ENCODE measurements at places on chromosomes 5 and 9.

DNA sequence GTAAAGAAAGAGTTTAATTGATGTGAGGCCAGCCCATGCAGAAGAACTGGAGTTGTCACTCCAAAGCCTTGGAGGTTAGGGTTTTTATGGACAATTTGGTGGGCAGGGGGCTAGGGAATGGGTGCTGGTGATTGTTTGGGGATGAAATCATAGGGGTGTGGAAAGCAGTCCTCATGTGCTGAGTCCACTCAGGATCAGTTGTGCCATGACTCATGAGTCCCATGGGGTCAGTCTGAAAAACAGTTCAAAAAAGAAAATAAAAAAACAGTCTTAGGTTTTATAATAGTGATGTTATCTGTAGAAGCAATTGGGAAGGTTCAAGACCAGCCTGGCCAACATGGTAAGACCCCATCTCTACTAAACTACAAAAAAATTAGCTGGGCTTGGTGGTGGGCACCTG lies 162.3 kb downstream of the KDM4C start:
- DNase-seq, result no peak

DNA sequence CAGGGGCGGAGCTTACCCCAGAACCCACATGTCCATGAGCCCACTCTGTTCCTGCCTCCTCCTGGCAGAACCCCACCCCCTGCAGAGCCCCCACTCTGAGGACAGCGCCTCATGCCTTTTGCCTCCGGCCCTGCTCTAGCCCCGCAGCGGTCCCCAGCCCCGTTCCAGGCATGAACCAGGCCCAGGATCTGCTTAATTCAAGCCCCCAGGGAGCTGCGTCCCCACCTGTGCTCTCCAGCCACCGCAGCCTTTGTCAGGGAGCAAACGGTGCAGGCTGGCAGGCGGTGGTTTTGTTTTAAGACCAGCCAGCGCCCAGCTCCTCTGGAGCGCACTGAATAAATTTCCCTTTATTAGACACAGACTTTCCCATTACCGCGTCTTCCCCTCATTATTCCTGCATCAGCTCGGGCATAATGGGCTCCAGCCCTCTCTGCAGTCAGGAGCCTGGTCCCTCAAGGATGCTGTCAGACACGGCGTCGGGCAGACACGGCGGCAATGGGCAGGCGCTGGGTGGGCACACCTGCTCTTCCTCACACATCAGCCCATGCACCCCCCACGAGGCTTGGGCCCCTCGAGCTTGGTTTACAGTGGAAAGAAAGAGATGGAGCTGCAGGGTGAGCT lies 137.6 kb downstream of the OLFM1 start:
- DNase-seq, result no peak

- DNase-seq, result no peak
Measured at GRCh38 chr5:110335361-110336066, 391.0 kb downstream of the TMEM232 start.

GRCh38 chr5:171330021-171330420 lies 21.0 kb downstream of the TLX3 start:
- no peak for DNase-seq

GRCh38 chr5:150077996-150078801 lies 8.2 kb downstream of the CSF1R start:
- no peak for DNase-seq

DNA sequence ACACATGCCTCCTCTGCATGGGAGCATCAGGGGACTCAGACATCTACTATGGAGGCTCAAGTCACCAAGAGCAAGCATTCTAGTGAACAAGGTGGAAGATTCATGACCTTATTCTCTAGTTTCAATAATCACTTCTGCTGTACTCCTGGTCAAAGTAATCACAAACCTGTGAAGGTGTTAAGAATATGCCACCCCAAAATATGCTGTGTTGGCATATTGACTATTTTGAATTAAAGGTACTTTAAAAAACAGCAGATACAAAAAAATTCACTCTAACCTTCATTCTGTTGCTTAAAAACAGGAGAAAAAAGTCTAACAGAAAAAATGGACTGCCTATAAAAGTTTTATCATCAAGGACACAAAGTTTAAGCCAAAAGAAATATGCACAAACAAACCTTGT lies 607.8 kb upstream of the TYRP1 start:
- DNase-seq, result no peak

GRCh38 chr5:65668696-65669095 lies 43.9 kb downstream of the SHLD3 start:
- no peak for DNase-seq

- DNase-seq, result no peak
Measured at GRCh38 chr9:121288673-121289025, 20.7 kb downstream of the GSN start.

DNA sequence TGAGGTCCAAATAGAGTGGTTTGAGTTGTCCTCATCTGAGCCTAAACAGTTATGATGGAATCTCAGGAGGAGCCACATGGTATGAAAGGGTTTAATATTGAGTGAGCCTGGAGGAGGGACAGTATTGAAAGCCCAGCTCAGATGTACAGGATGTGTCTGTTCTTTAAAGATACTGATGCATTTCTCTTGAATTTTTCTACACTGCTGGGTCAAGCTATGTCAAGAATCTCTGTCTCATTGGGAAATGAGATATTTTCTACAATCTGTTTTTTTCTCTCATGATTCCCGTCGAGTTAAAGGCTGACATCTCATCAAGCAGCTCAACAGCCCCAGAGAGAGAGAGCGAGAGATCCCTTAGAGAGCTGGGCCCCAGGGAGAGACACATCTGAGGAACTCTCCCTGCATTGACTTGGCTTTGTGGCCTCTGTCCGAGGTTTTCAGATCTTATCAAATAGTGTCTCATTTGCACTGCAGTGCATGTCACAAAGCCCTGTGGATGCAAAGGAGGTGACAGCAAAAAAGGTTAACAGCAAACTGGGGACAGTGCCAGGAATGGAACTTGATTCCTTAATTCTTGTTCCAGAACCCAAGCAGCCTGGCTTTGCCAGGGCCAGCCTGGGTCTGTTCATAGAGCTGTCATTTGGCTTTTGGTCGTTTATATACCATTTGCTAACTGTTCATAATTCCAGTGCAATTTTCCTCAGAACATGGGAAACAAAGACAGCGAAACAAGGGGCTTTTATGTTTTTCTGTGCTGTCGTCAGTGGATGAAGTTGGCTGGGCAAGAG lies 19.0 kb upstream of the ACTBL2 start:
- no peak for DNase-seq

DNA sequence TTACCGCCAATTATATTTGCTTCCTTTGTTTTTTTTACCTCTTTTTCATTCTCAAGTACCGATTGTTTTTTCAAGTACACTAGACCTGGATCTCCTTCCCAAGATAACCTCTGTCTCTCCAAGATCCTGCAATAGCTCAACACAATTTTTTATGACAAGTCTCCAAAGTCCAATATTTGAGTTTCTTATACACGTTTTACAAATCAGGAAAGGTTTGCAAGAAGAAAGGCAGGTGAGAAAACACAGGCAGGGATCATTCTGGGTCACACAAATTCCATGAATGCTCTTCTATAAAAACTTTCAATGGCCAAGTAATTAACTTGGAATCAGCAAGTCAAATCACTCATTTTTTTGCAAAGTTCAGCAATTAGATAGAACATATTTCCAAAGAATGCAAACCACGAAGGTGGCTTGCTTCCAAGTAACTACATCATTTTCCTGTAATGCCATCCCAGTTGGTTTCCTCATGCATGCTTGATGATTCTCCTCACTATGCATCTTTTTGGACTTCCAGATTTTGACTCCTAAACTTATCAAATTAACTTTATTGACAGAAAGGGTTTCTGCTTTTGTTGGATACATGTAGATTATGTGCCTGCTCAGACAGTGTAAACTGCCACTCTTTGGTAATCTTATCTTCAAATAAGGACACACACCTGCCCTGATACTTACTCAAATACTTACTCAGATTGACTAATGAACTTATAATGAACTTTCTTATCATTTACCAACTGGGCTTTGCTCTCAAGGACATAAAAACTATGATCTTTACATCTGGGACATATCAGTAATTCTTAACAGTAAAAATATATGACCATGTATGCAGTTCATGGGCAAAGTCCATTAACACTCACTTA lies 24.7 kb upstream of the IFNE start:
- DNase-seq, result no peak

DNA sequence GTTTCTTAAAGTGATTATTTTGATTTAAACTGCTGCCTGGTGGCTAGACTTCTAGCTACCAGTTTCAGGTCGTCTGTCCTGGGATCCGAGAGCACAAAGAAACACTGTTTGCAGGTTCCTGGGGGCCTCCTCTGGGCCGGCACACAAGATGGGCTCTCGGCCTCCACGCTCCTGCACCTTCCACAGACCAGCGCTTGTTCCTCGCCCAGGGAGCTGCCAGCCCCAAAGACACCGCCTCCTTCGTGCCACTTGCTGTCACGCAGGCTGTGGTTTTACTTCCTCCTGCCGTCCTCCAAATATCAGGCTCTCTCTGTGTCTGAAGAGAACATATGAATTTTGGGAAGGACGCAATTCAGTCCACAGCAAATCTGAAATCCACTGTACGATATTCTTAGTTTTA lies 105.8 kb downstream of the ROR2 start:
- no peak for DNase-seq

DNA sequence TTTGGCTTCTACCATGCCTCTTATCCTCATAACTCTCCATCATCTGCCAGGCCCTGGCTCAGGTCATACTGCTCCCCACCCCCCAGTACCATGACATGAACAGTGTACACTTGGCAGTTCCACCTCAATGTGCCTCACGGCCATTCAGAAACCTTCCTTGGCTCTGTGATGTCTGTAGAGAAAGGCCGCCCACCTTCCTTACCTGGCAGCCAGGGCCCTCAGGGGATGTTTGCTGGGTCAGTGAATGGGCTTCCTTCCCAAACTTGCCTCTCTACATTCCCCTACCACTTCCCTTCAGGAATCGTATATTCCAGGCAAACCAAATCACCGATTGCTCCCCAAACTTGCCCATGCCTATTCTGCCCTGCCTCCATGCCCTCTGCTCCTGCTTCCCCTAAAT lies 101.1 kb downstream of the PSD2 start:
- DNase-seq, result no peak

DNA sequence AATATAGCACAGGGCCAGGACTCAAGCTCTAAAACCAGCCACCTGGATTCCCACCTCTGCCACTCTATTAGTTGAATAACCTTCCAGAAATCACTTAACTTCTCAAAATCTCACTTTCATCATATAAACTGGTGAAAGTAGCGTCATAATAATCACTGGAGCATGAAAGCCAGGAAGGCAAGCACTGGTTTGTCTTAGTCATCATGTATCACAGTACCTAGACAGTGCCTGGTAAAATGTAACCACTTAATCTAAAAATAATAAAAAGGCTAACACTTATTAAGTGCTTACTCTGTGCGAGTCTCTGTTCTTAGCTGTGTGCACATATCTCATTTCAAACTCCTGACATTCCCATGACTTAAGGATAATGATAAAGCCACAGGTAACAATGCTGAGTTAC lies 109.4 kb downstream of the ASTN2 start:
- DNase-seq, result no peak
